ENCODE measurements at places on chromosomes 1 and 21.

DNA sequence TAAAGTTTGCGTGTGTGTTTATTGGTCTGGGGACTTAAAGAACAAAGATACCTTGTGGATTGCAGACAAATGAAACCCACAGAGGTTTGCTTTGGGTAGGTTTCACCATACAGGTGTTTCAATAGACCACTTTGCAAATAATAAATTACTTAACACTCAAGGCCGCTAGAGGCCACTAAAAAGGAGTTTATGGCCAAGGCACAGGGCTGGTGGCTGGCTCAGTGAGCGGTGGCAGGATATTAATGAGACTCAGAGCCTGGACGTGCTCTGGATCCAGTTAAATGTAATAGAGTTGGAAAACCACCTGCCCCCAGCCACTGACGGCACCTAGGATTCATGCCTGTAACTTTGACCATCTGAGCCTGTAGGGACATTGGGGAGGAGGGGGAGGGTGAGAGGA lies 44.5 kb downstream of the LRRC38 start:
- peak; percentile 49 for DNase-seq

DNA sequence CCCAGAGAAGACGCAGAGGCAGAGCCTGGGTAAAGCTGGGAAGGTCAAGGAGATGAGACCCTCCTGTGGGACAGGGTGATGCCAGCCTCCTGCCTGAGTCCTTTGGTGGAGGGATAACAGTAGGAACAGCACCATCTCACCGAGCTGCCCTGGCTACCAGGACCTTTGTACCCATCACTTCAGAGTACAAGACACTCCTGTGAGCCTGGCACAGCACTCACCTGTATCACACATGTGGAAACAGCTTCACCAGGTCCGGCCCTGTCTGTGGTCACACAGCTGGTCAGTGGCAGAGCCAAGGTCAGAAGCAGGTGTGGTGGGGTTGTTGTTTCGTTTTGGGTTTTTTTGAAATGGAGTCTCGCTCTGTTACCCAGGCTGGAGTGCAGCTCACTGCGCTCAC lies 5.0 kb upstream of the TMEM200B start:
- DNase-seq, result no peak

GRCh38 chr1:63883494-63884235 lies 109.8 kb downstream of the ROR1 start:
- peak; percentile 13 for DNase-seq

GRCh38 chr1:147204080-147204479 lies 21.1 kb downstream of the FMO5 start:
- no peak for DNase-seq

Measured in NCI-H2171 treated with DMSO at 0.1 percent for 48 hours (cell line).